ENCODE measurements at places on chromosomes 12 and 14.

- DNase-seq = peak; percentile 2
Measured at GRCh38 chr12:98719515-98720504, 74.7 kb downstream of the APAF1 start.

DNA sequence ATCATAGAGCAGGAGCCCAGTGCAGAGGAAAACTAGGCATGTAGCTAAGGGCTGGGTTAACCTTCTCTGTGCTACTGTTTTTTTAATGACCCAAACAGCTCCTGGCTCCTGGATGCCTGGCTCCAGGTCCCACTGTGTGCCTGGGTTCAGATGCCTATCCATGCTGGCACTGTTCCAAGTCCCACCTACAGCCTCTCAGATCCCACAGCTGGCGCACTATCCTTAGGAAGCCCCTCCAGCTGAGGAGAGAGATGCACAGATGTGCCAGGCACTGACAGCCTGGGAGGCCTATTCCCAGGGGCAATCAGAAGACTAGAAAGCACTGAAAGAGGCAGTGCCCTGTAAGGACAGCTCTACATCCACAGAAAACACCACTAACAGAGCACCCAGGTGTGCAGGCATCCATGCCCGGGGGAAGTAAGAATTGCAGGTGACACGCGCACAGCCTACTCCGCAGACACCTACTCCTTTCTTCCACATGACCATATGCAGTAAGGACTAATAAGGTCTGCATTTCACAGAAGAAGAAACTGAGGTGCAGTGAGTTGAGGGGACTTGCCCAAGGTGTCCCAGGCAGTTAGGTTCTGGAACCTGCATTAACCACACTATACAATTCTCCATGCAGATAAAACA, 51.2 kb downstream of the PITPNM2 start:
- no peak for DNase-seq

GRCh38 chr14:40221428-40221827, 789.2 kb upstream of the FBXO33 start:
- no peak for DNase-seq

- peak; percentile 44 for DNase-seq
Measured at GRCh38 chr12:66047411-66048021, 83.0 kb downstream of the LLPH start.

GRCh38 chr12:67958187-67958586, 31.1 kb upstream of the IFNG-AS1 start:
- DNase-seq = no peak
